ENCODE measurements at places on chromosomes 2 and 18.

GRCh38 chr2:11743846-11744553, 2.4 kb upstream of the LPIN1 start:
- DNase-seq = peak; percentile 68

GRCh38 chr2:43020990-43021669, 205.3 kb downstream of the ZFP36L2 start:
- DNase-seq = no peak

- DNase-seq = no peak
These were observed 47.9 kb downstream of the MEMO1 start for GRCh38 chr2:31962757-31963361.

- no peak for DNase-seq
These were observed 3.9 kb upstream of the TNFRSF11A start for GRCh38 chr18:62321201-62321600.

DNA sequence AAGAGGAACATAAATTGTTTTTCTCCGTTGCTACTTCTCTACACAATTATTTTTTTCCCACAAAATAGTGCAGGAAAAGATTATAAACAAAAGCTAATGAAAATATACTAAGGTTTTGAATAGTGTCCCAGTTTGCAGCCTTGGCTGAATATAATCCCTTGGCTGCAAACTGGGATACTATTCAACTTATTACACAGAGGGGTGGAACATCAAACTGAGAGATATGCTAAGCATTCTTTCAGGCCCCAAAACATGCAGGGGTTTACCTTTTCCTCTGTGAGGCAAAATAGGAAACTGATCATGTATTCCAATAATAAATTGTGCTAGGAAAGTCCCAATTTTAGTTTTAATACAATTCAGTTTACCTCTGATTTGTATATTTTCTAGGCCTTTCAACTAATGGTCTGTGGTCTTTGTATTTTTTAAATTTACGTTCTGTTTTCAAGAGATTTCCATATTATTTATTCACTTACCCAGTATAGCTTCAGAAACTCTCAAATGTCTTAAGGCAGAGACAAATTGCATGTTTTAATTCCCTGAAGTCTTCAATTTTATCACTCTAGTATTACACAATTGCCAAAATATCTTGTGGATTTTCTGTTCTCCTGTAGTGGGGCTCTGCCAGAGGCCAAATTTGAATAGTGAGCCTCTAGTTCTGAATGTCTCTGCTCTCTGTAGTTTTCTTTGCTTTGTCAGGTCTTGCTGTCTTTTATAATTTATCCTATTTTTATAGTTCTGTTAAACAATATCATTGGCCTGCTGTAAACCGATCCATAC, 63.9 kb downstream of the PPP1R1C start:
- DNase-seq = no peak

GRCh38 chr2:203705178-203705577, 1.3 kb upstream of the CD28 start:
- no peak for DNase-seq

GRCh38 chr2:4964001-4964540, 728.1 kb upstream of the SOX11 start:
- no peak for DNase-seq

- DNase-seq = peak; percentile 42
These were observed 5.6 kb upstream of the CENPA start for GRCh38 chr2:26780203-26780760.

DNA sequence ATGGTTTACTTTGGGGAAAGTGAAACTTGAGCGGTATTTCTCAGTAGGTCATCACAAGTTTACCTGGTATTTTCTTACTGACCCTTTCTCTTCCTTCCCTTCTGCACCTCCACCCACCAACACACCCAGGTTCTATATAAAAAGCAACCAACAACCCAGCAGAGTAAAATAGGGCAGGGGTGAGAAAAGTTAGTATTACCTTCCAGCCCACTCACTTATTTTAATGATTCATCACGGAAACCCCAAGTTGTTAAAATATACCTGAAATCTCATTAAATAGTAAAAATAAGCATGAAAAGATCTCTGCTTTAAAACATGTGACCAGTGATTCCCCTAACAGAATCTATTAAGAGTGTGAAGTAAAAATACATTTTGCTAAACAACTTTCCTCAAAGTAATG, 306.1 kb downstream of the ZEB2 start:
- DNase-seq = no peak

DNA sequence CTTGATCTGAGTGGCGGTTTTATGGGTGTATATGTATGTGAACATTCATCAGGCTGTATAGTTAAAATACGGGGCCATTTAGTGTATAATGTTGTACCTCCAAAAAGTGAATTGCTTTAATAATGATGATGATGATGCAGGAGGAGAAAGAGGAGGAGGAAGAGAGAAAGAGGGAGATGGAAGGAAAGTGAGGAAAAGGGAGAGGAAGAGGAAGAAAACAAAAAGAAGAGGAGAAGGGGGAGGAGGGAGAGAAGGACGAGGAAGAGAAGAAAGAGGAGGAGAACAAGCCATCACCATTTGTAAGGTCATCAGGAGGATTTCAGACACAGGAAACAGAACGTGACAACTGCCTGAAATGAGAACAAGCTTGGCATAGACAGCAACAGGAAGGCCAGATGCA, 168.4 kb upstream of the NCKAP5 start:
- no peak for DNase-seq

DNA sequence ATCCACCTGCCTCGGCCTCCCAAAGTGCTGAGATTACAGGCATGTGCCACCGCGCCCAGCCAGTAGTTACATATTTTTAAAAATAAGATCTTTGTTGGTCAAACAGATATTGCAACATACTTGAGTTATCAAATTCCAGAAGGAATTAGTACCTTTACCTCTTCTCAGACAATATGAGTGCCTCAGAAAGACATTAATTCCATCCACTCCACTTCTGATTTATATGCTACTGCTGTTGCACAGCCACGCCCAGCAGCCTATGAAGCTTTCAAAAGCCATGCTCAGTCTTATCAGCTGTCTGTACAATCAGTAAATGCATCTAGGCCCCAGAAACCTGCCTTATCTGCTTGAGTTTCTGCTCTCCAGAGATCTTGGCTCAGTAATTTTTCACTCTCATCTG, 47.8 kb downstream of the MEX3C start:
- no peak for DNase-seq

- no peak for DNase-seq
These were observed 14.0 kb upstream of the ITSN2 start for GRCh38 chr2:24374301-24374700.

DNA sequence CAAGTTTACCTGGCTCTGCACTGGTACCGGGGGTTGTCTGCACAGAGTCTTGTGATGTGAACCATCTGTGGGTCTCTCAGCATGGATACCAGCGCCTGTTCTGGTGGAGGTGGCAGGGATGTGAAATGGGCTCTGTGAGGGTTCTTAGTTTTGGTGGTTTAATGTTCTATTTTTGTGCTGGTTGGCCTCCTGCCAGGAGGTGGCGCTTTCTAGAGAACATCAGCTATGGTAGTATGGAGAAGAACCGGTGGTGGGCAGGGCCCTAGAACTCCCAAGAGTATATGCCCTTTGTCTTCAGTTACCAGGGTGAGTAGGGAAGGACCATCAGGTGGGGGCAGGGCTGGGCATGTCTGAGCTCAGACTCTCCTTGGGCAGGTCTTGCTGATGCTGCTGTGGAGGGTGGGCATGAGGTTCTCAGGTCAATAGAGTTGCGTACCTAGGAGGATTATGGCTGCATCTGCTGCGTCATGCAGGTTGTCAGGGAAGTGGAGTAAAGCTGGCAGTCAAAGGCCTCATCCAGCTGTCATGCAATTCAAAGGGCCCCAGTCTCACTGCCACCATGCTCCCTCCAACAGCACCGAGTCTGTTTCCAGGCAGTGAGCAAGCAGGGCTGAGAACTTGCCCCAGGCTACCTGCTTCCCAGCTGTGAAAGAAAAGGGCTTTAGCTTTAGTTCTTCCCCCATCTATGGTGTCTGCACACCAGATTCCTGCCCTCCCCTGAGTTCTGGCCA, 278.0 kb downstream of the METTL4 start:
- DNase-seq = no peak

DNA sequence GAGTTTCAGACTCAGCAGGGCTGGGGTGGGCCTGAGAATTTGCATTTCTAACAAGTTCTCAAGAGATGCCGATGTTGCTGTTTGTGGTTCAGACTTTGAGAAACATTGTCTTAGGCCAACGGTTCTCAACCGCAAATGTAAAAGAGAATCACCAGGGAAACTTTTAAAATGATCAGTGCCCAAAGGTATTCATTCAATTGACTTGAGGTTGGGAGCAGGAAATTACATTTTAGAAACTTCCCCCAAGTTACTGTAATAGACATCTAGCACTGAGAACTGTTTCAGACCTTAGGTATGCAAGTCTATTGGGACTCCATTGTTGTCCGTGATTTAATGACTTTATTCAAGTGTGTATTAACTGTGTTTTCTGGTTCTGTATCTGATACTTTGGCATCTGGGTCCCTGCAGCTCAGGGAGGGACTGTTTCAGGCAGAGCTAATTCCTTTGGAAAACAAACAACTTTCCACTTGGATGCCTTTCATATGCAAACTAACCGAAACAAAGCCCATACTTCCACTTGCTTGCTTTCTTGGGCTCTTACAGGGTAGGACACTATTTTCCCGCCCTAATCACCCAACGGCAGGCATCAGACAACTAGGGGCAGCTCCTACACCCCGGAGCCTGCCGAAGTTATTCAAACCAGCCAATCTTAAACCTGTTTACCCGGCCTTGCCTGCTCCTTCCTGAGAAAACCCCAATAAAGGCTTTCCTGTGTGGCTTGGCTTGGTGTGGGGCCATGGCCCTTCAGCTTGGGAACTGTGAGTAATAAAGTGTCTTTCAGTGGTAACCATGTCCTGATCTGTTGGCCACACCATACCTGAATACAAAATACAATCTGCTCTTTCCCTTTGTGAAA, 97.6 kb downstream of the POLE4 start:
- DNase-seq = no peak

DNA sequence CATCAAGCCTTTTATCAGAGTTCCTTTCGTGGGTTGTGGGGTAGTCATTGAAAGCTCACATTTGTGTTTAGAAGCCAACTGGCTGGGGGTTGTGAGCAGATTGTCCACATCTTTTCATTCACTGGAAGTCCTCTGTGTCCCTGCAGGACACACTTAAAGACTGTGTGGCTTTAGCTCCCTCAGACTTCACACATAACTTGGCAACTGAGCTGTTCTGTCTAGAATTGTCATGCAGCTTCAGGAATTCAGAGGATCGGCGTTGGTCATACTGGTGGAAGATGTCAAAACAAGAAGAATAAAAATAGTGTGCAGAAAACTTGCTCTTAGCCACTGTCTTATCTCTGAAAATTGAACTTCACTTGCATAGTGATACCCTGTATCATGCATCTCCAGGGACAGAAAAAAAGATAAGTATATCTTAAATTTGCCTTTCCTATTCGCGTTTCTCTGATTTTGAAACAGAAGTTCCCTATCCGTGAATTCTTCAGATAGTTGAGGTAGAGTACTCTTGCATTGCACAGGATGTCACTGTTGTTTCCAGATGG, 49.6 kb downstream of the TRAPPC12 start:
- DNase-seq = no peak

DNA sequence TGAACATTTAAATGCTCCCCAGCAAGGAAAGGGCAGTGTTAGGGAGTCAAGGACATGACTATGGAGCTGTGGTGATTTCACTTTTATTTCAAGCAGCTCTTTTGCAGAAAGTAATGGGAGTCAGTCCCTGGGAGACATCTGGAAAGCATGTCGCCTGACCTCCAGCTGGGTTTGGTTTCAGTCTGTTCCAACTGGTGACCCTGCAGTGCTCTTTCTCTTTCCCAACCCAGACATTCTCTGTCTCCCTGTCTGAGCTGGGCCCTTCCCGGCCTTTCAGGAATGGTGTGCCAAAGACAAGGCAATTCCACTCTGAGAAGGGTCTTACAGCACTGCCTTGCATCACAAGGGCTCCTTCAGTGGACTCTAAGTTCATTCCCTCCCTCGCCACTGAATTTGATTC, 323.2 kb downstream of the OSR1 start:
- no peak for DNase-seq

- DNase-seq = no peak
These were observed at the start of gene CYP27C1 for GRCh38 chr2:127220102-127220767. Gene CYP27C1 (minus strand): TSS chr2:127220299. CDS start chr2:127220270, 29 bp downstream.

GRCh38 chr2:133194362-133194655, 374.0 kb downstream of the NCKAP5 start:
- DNase-seq = no peak

DNA sequence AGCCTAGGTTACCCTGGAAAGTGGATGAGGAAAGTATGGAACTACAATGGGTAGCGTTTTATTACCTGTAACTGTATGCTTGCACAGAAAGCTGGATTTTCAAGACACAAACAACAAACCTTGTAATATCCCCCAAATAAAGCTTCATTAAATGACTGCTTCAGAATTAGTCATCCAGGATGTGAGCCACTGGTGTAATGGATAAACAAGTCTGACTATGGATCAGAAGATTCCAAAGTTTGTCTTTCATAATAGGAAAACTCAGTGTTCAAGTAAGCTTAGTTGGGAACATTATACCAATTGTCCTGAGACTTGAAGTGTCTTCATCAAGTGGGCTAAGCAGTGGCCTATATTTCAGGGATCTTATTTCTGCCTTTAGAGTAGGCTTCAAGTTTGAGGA, 518.8 kb downstream of the LRP1B start:
- no peak for DNase-seq

GRCh38 chr2:200306931-200307723, 634 bp downstream of the SPATS2L start:
- no peak for DNase-seq

- peak; percentile 10 for DNase-seq
These were observed 3.8 kb upstream of the UXS1 start for GRCh38 chr2:106197878-106198277.

DNA sequence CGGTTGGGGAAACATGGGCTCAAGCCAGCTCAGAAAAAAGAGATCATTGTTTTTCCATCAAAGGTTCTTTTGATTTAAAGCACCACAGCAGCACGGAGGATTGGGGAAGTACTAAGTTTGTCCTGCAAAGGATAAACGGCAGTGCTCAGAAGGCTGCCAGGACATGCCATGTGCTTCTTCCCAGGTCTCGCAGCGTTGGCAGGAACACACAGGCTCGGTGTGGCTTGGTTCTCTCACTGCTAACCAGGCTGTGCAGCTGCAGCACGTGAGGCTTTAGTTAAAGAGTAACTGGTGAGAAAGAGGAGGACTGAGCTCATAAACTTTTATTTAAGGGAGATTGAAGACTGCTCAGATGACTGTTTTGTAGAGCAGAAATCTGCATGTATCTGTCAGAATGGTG, 264.3 kb downstream of the TSN start:
- no peak for DNase-seq

GRCh38 chr18:48279312-48279711, 129.9 kb downstream of the ZBTB7C start:
- DNase-seq = no peak

DNA sequence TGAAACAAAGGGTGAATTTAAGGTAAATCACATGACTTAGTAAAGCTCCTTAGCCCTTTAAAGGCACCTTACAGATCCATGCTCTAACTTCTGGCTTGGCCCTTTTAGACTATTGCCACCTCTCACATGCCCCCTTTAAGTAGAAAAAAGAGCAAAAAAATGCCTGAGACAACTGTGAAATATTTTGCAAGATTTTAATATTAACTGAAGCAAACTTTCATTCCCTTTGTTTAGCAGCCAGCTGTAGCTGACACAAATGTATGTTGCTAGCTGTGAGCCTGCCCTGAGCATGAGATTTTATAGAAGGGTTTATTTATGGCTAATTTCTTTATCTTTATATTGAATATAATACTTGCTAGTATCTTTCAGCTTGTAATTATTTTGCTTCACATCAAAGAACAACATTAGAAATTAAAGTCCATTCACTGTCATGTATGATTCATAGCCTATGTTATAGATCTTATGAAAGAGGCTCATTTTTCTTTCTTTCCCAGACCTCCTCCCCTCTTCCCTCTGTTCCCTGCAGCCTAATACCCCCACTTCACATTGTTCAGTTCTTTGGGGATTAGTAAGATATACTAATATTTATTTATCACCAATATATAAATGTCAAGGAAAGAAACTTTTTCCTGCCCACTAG, 637.2 kb upstream of the ZEB2 start:
- no peak for DNase-seq
